ENCODE measurements at places on chromosomes 11 and 22.
A peak's percentile ranks its signal among the peaks of the same experiment; 100 is the strongest.

DNA sequence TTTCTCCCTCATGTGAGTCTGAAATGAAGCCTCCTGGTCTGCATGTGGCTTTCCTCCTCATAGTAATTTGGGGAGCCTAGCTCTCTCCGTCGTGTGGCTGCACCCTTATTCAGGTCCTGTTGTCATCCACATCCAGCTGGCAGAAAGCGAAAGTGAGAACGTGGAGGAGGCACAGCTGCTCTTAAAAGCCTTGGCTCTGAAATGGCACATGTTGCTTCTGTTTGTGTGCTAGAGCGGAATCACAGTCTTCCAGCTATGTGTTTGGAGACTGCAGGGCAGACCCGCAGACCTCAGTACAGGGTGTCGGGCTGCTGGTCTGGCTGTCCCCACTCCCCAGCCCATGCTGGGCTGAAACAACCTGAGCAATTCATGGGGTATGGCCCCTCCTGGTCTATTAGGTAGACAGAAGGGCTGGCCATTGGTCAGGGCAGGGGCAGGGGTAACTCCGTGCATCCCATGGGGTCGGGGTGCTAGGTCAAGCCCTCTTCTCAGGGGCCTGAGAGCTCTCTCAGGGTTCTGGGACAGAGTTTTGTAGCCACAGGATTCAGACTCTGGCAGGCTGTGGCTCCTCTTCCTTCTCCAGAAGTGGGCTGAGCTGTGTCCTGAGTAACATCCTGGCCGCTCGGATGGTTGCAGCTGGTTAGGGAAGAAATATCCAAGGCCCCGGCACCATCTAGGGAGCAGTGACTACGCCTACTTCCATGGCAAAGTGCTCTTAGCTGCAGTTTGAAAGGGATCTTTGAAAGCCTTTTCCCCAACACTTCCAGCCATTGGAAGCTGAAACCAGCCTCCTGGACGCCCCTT lies 50.6 kb downstream of the C11orf96 start:
- DNase-seq = no peak

- no peak for DNase-seq
These were observed 27.4 kb upstream of the SYT8 start for GRCh38 chr11:1807264-1807995.

- DNase-seq = peak; percentile 76
These were observed 81.0 kb downstream of the PRR5L start for GRCh38 chr11:36376888-36377758.

DNA sequence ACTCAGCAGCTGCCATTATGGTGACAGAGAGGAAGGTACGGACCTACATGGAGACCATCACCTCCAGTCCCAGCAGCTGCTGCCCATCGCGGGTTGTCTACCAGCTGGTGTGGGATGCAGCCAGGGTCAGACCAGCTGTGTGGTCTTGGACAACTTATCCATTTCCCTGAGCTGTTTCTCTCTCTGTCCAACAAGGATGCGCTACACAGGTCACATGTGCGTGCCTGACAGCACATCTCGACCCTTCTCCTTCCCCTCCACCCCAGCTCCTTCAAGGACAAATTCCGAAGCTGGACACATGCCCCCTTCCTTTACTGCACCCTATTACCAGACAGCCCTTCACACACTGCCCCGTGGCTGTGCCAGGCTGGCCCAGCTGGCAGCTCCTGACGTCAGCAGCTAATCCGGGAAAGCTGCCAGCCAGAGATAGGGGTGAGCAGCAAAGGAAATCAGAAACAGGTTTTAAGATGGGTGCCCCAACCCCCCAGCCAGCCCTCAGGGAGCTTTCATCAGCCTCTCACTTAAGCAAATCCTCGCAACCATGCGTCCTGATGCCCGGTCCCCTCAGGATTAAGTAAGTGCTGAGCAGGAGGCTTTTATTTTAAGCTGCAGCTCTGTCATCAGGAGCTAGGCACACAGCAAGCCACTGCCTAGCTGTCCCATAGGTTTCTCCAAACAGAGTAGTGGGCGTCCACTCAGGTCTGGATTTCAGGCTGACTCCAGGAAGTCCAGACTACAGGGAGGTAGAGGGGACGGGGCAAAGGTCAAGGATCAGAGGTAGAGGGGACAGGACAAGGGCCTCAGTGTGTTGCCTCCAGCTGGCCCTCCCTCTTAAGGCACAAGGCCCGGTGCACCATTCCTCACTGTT lies 20.3 kb downstream of the TEF start:
- no peak for DNase-seq

GRCh38 chr11:109731451-109731850 lies 309.5 kb downstream of the C11orf87 start:
- DNase-seq = no peak

DNA sequence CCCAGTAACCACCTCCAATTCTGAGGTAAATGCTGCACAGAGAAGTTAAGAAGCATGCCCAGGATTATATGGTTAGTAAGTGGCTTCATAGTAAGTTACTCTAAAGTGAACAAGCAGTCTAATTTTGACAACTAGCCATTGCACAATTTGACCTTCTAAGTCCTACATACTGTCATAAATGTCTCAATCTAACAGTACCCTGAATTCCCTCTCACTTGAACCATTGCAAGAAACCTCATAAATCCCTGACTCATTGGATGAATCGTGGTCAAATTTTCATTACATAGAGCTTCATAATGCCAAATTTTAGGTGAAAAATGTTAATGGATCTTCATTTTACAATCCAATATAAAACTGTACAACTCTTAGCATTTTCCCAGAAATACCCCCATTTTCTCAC lies 217.3 kb upstream of the GRIA4 start:
- DNase-seq = no peak

DNA sequence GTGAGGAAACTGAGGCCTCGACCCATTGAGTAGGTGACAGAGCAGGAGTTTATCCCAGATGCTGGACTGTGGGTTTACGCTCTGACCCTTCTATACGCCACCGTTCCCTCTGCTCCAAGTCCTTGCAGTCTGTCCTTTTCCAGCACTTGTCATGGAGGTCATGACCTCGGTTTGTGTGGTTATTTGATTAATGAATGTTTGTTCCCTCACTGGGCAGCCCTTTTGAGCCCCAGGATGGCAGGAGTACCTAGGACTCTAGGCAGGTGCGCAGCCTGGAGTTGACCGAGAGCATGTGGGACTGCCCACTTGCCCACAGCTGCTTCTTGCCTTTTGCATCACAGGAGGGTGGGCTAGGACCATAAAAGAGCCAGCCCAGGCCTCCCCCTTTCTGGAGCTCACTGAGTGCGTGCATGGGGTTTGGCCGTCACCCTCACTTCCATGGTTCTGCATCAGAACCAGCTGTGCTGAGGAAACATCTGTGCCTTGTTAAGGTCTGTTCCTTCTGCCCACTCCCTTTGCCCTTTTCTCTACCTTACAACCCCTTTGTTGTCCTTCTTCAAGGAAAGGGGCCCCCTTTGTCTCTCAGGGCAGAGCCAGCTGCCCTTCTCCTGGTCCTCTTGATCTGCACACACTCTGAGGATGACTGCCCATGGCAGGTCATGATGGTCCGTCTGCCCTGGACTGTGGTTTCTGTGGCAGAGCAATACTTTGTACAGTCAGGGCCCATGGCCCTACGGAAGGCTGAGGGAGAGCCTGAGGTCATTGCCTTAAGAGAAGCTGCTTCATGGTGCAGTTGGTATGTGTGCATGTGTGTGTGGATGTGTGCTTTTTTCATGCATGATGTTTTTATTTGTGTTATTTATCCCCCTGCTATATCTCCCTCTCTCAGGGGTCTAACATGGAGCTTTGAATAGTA lies 38.2 kb downstream of the BMAL1 start:
- DNase-seq = no peak

GRCh38 chr11:89381094-89381493 lies 110.1 kb downstream of the NOX4 start:
- DNase-seq = no peak

GRCh38 chr11:11661326-11662040 lies 39.7 kb upstream of the GALNT18 start:
- DNase-seq = no peak

GRCh38 chr22:26276529-26277160 lies 107.4 kb downstream of the SEZ6L start:
- no peak for DNase-seq

All from CD4-positive, alpha-beta T cell treated with Interleukin-4 for 4 hours (primary cell).